ENCODE measurements at places on chromosomes 1 and 21.

- no peak for DNase-seq
Observed at GRCh38 chr1:183178545-183178944, 7.5 kb upstream of the LAMC2 start.

GRCh38 chr1:16315437-16315836 lies 36.8 kb downstream of the FBXO42 start:
- DNase-seq: no peak

- DNase-seq: peak; percentile 17
Observed at GRCh38 chr1:233518344-233518743, 95.6 kb upstream of the KCNK1 start.

GRCh38 chr1:92575123-92575522 lies 88.4 kb upstream of the GFI1 start:
- DNase-seq: no peak

GRCh38 chr1:212410231-212410820 lies 4.4 kb downstream of the PACC1 start:
- DNase-seq: no peak

GRCh38 chr1:53627666-53628065 lies 111.3 kb downstream of the GLIS1 start:
- DNase-seq: no peak

- DNase-seq: no peak
Observed at GRCh38 chr1:242489545-242489944, 35.0 kb downstream of the PLD5 start.

GRCh38 chr1:235468004-235468403 lies 36.2 kb downstream of the B3GALNT2 start:
- no peak for DNase-seq

- DNase-seq: no peak
Observed at GRCh38 chr1:244191581-244191980, 140.5 kb downstream of the ZBTB18 start.

- DNase-seq: peak; percentile 8
Observed at GRCh38 chr1:216416488-216416887, 6.8 kb downstream of the USH2A start.

DNA sequence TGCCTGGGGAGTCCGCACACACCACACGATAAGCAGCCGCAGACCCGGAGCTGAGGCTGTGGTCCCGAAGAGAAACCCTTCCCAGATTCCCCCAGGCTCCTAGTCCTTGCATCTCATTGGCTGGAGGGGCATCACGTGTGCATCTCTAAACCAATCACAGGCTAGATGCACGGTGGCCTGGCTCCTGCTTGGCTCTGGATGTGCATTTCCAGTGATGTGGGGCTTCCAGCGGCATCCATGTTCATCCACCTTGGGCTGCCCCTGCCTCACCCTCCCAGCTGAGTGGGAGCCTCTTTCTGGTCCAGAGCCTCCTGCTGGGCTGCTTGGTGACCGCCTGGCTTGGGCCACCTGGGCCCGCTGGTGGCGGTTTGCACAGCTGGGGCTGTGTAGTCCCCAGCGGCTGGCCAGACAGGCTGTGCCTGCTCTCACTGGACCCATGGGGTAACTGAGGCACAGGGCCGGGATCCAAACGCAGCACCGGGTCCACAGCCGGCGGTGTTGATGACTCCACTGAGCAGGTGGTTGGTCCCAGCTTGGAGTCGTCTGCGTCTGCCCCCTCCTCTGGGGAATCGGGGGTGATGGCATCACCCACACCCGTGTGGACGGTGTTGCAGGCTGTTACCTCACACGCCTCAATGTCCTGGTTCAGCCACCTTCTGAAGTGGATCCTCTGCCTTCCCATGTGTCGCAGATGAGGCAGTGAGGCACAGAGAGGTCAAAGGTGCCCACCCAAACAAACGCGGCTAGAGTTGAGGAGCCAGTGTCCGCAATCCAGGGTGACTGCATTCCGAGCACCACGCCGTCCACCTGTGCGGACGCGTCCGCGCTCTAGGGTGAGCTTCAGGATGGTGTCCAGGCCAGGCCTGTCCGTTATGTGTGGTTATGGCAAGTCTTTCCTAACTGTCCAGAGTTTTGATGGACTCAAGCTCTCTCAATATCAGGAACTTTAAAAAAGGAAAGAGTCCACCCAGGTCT lies 41.3 kb downstream of the COL6A1 start:
- DNase-seq: no peak

GRCh38 chr1:50521703-50522102 lies 98.5 kb upstream of the DMRTA2 start:
- no peak for DNase-seq

- DNase-seq: no peak
Observed at GRCh38 chr21:35814858-35815619, 245.3 kb downstream of the SETD4 start.

DNA sequence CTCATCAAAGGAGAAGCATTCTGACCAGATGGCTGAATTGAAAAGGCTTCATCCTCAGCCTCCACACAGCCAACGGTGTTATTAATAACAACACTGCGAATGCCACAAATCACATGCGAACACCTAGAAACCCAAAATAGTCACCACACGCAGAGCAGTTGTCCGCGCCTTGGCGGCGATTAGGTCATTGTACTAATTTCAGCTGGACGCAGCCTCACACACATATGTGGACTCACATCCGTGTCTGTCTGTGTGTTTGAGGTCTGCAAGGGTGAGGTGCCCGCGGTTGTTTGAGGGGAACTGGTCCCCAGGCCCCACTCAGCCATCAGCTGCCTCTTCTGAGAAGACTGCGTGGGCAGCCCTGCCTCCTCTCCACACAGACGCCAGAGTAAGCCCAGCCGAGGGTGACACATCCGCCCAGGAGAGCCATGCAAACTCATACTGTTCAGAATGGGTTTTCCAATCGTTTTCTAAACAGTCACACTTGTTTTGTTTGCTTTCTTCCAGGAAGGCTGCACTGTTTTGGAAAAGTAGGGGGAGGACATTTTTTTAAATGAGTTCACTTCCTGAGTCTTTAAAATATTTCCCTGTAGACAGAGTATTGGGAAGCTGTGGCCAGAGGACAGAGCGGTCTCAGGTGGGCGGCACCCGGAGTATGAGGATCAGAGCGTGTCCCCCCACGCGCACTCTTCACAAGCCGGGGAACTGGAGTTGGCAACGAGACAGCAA lies 53.4 kb downstream of the TOMM20 start:
- peak; percentile 91 for DNase-seq

All from fibroblast of skin of scalp (primary cell).